ENCODE measurements at places on chromosomes 11 and 22.

- no peak for DNase-seq
Observed at GRCh38 chr11:1564535-1565172, 7.4 kb downstream of the DUSP8 start.

DNA sequence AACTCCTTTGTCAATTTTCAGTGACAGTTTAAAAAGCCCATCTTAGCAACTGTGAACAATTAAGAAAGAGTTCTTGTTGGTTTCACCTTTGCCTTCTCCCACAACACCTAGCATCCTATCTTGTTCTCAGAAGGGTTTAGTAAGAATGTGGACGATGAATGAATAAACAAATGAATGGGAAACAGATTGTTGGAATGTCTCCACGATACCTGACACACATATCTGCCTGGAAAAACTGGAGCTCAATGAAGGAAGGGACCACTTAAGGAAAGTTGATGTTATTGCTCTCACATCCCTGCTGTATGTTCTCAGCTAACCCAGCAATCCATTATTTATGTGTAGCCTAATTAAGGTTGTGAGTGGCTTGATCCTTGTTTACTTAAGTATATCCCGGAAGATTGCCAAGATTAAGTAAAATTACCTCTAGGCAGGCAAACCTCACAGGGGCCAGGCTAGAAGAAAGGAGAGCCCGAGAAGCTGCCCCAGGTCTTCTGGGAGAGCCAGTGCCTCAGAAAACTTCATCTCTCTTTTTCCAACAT, 286.4 kb downstream of the NXPE2 start:
- no peak for DNase-seq

- DNase-seq = no peak
Observed at GRCh38 chr11:59437770-59438169, 1.5 kb downstream of the OR5A1 start.

DNA sequence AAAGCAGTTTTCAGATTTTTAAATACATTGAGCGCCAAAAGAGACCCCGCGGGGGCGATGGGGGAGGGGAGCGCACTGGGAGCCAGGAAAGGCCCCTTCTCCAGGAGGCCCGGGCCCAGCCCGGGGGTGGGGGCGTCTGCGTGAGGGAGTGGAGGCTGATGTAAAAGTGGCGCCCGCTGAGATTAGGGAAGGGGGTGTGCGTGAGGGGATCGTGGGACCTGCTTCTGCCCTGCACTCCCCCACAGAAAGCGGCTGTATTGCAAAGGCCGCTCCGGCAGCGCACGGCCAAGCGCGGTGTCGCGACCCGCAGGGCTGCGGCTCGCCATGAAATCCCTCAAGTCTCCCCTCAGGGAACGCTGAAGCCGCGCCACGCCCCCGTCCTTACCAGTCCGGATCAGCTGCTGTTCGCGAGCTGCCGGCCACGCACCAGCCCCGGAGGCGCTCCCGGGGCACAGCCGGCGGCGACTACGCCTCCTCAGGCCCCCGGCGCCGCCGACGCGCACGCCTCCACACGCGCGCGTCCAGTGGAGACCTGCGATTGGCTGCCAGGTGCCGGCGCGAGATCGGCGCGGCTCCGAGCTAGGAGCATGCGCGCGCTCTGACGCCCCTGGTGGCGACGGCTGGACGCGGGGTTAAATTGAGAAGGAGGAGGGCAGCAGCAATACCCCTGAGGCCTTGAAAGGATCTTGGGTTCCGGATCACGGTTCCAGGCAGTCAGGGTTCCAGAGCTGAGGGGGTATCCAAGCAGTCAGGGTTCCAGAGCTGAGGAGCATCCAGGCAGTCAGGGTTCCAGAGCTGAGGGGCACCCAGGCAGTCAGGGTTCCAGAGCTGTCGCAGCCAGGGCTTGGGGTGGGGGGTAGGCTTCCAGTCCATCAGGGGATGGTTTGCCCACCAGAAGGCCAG, at the start of gene ZNF280B:
TSS of gene ZNF280B (minus strand) at position 469 of the 903 bp plus-strand sequence. CDS start 19,344 bp downstream, outside the sequence.
- peak; percentile 55 for DNase-seq

DNA sequence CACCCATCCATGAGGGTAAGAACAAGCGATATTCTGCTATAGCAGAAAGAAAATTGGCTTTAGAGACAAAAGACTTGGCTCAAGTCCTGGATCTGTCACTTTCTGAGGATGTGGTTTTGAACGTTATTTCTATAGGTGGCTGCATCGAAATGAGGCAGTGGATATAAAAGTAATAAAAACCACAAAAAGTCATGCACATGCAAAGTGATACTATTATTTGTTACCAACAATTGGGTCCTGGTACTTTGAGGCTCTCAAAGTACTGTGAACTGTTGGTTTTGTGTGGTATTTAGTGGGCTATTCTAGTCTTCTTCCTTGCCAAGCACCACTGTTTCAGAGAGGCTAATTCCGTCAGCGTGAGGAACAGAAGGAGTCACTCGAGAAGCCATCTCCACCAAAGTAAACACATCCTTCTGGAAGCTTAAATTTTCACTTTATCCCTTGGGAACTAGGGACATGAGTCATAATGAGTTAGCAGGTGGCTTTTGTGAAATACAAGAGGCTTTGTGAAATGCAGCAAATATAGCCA, 13.1 kb downstream of the UBASH3B start:
- no peak for DNase-seq
